Right renal cortex interstitium (tissue), 3 donors: ENCODE measurements at places on chromosomes 5 and 9. TPM values are rescaled to one million over a fixed set of nuclear protein-coding genes. Genes with fewer than 3 reads are reported as not detected.

LRRC70 gene
- polyA plus RNA-seq: 7.5 TPM

SLC25A2 gene
- polyA plus RNA-seq: not detected

CCL28 gene
- 4.4 TPM for polyA plus RNA-seq

- no peak for DNase-seq
Measured at GRCh38 chr9:125815568-125815967, 68.4 kb downstream of the PBX3 start.
